ENCODE measurements at places on chromosomes 12 and 14.

DNA sequence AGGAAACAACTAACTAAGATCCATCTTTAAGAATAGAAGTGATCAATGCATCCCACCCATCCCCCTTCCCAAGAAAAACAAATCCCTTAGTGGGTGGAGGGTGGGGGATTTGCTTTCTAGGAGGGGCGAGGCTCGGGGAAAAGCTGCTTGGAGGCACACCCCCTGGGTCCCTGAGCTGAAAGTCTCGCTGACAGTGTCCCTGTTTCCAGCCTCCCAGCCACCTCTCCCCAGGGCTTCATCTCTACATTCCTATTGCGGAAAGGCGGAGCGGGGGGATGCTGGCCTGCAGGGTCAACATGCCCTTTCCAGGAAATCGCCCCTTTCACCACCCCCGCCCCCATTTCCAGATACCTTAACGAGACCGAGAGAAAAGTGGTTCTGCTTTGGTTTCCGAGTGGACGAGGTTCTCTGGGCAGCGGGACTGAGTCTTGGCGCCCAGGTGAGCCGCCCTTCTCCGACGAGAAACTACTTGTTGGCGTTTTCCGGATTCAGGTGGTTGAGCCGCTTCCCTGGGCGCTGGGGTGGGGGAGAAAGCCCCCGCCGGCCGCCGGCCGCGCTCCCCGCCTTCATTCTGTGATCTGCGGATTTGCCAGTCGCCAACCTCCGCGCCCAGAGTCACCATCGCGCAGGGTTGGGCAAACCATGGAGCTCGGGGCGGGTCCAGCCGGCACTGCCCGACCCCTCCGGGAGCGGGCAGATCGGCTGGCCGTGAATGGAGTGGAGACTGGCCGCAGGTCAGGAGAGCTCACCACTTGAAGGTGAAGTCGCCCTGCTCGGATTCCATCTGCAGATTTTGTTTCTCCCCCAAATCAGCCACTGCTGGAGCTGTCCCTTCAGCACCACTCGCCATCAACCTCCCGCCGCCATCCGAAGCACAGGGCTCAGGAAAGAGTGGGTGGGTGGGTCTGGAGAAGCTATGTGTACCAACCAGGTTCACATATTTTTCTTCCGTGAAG, 505 bp downstream of the KCNC2 start:
- no peak for DNase-seq

DNA sequence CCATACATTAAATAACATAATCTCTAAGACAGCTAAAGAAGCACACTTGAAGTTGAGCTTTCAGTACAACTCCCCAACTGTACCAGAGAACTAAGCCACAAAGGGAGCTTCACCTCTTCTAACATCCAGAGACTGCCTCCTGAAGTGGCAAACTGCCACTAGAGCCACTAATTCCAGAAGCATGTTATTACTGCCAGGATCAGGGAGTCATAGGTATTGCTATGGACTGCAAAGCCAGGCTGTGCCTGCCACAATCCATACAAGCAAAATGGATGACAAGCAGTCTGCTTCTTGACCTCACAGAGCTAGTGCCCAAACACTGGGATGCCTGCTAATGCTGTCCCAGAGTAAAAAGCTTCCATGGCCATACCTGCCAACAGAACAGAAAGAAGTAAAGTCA, 160.1 kb downstream of the STXBP6 start:
- DNase-seq = no peak

DNA sequence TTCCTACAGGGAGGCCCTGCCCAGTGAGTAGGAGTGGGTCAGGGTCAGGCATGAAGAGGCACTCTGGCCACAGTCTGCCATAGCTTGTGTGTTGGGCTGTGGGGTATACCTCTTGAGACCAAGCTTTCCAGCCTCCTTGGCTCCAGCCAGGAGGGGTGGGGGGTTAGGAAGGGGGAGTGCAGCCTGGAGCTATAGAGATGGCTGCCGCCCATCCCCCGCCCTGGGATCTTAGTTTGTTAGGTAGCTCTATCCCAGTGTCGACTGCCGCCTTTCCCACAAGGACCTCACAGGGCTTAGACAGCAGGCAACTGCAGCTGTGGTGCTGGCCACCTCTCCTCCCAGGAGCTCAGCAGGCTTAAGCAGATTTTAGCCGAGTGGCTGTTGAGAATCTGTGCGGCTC, 216.4 kb downstream of the PLCZ1 start:
- DNase-seq = no peak

GRCh38 chr12:51809193-51809592, 39.3 kb downstream of the FIGNL2 start:
- DNase-seq = peak; percentile 17

DNA sequence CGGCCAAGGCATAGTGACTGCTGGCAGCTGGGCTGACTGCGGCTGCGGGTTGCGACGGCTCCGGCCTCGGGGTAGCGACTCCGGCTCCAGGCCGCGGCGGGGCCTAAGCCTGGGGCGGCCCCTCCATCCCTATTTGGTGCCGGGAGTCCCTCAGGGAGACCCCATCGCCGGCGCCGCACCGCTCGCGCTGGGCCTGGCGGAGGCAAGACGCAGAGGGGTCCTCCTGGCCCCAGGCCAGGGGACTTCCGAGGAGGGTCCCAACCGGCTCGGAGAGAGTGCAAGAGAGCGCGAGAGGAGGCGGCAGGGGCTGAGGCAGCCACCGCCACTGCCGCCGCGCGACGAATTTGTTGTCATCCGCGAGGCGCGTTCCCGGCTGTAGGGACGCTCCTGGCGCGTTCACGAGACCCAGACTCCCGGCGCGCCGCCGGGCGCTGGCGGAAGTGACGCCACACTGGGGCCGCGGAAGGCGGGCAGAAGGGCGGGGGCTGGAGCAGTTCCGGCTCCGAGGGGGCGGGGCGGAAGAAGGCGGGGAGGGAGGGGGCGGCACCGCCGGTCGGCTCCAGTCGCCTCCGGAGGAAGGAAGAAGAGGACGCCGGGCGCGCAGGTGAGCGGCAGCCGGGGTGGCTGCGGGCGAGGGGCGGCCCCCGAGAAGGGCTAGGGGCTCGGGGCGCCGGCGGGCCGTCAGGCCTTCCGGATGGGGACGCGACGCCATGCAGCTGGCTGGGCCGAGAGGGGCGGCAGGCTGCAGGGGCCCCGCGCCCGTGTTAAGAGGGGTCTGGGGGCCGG, at the start of the genes ATG2B and GSKIP:
Gene ATG2B (minus strand): TSS at position 377 of the 786 bp plus-strand sequence. CDS start 365 bp downstream, at position 12.
Gene GSKIP (plus strand): TSS at position 562 of the 786 bp plus-strand sequence. CDS start 18,722 bp downstream, outside the sequence.
- DNase-seq = peak; percentile 96

GRCh38 chr14:75540479-75540851, 18.2 kb downstream of the BATF start:
- no peak for DNase-seq

DNA sequence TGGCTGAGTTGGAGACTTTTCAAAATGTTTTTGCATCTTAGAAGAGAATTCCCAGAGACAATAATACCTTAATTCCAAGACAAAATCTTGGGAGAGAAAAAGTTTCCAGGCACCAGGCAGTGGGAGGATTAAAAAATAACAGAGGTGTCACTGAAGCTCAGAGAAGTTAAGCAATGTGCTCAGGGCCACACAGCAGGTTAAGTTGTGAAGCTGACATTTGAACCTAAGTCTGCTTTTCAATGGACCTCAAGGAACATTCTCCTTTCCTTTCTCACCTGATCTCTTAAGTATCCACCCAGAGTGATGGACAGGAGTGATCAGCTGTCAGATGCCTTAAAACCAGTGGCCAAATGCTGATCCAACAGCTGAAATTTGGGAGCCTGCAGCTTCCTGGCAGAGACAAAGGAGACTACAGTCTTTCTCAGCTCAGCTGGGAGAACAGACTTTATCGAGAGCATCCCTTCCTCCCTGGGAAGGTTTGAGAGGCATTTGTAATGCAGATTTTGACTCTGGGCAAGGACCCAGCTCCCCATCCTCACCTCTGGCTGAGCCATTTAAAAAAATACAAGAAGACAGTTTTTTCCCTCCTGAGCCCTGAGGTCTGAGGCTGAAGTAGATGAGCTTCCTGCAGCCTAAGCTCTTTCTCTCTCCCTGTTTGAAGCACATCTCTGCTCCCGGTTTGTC, 174.9 kb upstream of the RPH3A start:
- DNase-seq = no peak

- no peak for DNase-seq
Observed at GRCh38 chr12:98090731-98091130, 424.7 kb upstream of the TMPO start.

Data from NAMALWA (cell line).